ENCODE measurements at places on chromosomes 2 and 18. TPM values are rescaled to one million over a fixed set of nuclear protein-coding genes. Genes with fewer than 3 reads are reported as not detected.

The ST6GAL2 gene
- total RNA-seq: 0.38 TPM

GRCh38 chr2:218849721-218850120 lies 9.9 kb upstream of the WNT6 start:
- DNase-seq: no peak

- DNase-seq: no peak
These were observed 133.8 kb upstream of the TWIST2 start for GRCh38 chr2:238714038-238714528.

DNA sequence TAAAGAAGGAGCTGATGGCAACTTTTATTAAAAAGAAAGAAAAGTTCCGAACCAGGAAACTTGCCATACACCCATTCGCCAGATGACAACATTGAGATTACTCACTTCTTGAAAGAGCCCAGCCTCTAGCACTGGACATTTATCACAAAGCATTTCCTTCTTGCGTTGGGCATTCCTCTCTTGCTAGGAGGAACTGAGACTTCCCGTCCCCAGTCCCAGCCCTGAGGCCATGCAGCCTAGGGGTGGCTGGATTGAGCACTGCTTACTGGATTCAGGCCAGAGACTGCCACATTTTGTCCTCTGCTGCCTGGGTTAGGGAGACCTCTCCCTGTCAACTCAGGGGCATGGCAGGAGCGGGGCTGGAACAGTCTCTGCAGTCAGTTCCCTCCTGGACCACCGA lies 80.1 kb downstream of the SDC1 start:
- no peak for DNase-seq

GRCh38 chr2:201127570-201127969 lies 11.6 kb downstream of the CFLAR start:
- no peak for DNase-seq

The FEV gene
- total RNA-seq: not detected

DNA sequence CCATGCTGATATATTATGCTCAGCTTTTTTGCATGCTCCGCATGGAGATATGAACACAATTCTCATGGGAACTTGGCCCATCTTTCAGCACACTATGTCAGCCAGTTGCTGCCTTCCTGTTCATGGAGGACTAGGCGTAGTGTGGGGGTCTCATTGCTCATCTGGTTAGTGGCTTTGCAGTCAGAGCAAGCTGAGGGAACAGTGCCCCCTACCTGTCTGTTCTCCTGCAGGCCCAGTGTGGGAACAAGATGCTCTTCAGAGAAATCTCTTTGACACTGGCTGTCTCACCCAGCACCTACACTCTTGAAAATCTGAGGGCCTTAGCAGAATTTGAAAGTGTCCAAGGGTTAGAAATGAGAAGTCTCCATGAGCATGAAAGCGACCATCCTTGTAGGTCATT lies 47.1 kb downstream of the SPTBN1 start:
- DNase-seq: no peak
